ENCODE measurements at places on chromosomes 11 and 22.

GRCh38 chr11:8243458-8243857 is 20.2 kb downstream of the LMO1 start:
- no peak for DNase-seq

- no peak for DNase-seq
Observed at GRCh38 chr11:64021757-64022093, 14.0 kb upstream of the FLRT1 start.

DNA sequence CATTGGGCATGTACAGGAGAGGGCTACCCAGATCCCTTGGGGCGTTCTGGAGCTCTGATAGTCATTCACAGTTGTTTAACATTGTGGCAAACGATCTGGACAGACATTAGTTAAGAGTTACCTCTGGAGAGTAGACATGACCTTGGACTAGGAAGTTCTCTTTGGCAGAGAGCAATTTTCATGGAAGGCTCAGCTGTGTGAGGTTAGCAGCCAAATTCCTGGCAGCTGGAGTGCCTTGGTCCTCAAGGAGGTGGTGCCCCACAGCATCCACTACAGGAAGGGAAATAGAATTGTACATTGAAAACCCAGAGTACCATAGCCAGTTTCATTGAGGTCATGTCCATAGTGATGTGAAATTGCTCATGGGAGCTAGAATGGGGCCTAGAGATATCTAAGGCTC is 82.8 kb downstream of the BLID start:
- DNase-seq: no peak

GRCh38 chr11:44018829-44019228 is 29.0 kb upstream of the ACCSL start:
- DNase-seq: no peak

- no peak for DNase-seq
Observed at GRCh38 chr22:32818446-32819115, 17.1 kb downstream of the TIMP3 start.

- peak; percentile 11 for DNase-seq
Observed at GRCh38 chr11:68312117-68312779, at the start of gene LRP5. TSS of gene LRP5 (plus strand) at chr11:68312591. CDS start at chr11:68312715, 124 bp downstream.

GRCh38 chr11:81484196-81484595 is 1249.5 kb downstream of the FAM181B start:
- no peak for DNase-seq

DNA sequence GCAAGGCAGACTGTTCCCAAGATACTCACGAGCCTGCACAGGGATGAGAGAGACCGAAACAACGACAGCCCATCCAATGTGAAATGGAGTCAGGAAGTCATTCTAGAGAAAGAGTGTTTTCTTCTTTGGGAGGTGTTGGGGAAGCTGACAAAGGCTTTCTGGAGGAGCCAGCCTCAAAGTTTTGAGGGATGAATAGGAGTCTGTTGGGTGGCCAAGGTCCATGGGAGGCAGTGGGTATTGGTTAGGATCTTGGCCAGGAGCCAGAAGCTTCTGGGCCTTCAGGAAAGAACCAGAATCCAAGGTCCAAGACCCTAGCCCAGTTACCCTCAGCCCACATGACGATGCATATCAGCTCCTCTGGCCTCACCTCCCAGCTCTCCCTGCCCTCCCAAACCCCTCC is 59.9 kb upstream of the SHISAL1 start:
- no peak for DNase-seq

GRCh38 chr22:19974268-19974861 is 32.7 kb upstream of the TXNRD2 start:
- peak; percentile 38 for DNase-seq

DNA sequence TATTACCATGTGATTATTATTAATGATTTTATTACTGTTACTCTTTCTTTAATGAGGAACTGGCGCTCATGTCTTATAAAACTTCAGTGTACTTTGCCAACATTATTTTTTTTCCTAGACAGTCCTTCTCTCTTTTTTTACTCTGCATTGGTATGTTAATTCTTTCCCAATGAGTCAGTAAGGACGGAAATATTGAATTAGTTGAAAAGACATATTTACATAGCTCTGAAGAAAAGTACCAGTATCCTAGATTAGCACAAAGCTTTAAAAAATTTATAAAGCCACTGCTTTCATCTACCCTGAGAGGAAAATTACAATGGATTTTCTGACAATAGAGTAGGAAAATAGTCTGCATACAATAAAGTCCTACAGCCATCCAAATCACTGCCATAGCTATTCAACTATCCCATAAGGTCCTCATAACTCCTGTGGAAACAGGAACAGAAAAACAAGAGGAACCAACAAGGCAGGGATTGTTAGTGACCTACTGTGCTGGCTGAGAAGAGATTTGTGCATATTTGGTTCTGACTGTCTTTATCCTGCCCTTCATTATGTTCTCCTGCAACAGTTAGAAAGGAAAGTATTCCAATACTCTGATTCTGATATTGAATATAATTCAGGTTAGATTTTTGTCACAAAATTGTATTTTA is 314.4 kb downstream of the AASDHPPT start:
- no peak for DNase-seq

DNA sequence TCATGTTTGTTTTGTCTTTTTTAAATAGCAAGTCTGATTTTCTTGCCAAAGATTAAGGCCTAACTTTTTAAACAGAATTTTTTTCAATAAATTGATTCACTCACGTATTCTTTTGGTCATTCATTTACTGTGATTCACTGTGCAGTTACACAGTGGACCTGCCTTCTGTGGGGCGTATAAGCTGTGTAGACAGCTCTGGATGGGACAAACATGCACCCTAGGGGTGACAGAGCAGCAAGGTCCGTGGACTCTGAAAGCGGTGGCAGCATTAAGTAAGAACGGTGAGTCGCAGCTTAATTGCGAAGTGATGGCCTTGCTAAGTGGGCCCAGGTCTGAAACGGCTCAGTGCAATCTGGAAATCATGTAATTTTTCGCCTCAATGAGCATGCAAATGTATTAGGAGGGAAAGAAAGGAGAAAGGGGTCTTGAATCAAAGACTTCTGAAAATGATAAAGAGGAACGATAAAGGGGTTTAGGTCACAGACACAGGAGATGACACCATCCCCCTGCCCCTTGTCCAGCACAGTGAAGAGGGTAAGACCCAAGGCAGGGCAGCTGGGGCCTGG is 113.1 kb downstream of the SPATA19 start:
- no peak for DNase-seq

- DNase-seq: no peak
Observed at GRCh38 chr22:16783453-16783852, 41.8 kb downstream of the XKR3 start.

GRCh38 chr11:30281476-30282288 is 41.2 kb upstream of the ARL14EP start:
- no peak for DNase-seq
